ENCODE measurements at places on chromosomes 5 and 9.

DNA sequence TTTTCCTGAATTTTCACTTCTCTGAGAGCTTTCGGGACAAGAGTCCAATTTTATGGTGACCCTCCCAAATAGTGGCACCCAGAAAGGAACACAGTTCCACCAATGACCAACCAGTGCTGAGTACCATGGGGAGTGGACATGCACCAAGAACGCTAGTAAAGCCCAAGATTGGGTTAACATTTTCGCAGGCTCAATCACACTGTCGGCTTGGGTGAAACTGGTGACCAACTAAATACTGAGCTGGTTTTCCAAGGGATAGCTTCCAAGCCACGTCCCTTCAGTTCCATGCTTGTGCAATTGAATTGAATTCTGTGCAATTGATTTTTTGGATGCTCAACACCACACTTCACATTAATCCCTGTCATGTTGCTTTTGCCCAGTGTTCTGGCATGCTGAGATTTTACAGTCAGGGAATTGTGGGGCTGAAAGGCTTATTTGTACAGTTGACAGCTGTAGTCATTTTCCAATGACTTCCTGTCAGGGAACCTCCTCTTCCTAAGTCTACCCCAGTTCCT, 37.6 kb upstream of the TRMT10B start:
- no peak for DNase-seq

DNA sequence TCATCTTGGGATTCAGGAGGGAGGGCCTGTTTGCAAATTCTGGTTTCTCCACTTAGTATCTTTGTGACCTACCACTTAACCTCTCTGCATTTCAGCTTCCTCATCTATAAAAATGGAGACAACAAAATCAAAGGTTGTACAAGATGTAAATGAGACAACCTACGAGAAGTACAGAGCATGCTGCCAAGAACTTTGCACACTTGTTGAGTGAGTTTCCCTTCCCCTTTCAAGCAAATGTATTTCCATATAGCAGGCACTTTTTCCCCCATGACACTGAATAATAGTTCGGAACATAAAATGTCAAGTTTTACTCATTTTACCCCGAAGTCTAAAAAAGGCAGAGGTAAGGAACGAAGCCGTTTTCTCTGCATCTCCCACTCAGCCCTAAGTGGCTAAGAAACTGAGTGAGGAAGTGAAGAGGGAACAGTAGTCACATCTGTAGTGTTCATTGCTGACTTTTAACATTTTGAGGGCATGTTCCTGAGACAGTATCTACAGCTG, 159.0 kb downstream of the TLE1 start:
- DNase-seq: no peak

- peak; percentile 49 for DNase-seq
Observed at GRCh38 chr5:54944364-54944763, 41.0 kb downstream of the ESM1 start.

DNA sequence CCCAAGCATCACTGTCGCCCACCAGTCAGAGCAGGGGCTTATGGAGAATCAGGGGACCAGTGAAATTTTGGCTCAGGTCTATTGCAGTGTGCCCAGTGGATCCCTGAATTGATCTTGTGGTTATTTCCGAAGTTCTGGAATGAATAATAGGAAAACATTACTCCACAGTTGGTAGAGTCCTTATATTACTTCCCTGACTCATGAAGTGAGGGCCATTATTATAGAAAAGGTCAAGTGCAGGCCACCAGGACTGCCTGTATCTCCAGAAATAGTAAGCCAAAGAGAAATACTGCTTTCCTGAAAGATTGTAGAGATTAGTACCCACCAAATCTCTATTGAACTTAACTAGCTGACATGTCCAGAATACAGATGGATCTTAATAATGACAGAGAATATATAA, 335.0 kb downstream of the NPR3 start:
- no peak for DNase-seq

GRCh38 chr9:71223953-71224538, 102.6 kb upstream of the TRPM3 start:
- DNase-seq: no peak

DNA sequence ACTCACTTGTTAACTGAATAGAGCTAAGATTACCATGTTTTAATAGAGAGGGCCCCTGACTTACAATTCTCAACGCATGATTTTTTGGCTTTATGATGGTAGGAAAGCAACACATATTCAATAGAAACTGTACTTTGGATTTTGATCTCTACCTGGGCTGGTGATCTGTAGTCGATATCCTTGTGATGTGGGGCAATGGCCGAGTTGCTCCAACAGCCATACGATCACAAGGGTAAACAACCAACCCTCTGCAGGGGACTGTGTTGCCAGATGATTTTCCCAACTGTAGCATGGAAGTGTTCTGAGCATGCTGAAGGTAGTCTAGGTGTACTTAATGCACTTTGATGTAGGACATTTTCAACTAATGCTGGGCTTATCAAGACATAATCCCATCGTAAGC, 36.5 kb downstream of the NSUN2 start:
- no peak for DNase-seq

Measured in effector memory CD8-positive, alpha-beta T cell (primary cell).